ENCODE measurements at places on chromosomes 6 and 20.

DNA sequence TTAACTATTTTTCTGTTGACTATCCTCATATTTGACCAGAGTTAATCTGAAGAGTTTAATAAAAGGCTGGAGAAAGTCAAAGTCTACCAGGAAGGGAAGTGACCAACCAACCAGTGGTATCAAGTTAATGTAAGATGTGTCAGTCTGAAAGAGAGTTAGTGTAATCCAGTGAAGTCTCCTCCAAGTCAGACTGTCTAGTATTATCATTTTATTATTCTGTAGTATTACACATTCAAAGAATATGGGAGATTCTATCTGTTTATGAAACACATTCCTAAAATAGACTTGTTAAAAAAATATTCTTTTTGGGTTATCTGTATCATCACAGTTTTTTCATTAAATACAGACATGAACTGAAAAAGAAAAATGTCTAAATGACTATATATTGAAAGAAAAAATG, 194.4 kb downstream of the BTBD9 start:
- no peak for DNase-seq

DNA sequence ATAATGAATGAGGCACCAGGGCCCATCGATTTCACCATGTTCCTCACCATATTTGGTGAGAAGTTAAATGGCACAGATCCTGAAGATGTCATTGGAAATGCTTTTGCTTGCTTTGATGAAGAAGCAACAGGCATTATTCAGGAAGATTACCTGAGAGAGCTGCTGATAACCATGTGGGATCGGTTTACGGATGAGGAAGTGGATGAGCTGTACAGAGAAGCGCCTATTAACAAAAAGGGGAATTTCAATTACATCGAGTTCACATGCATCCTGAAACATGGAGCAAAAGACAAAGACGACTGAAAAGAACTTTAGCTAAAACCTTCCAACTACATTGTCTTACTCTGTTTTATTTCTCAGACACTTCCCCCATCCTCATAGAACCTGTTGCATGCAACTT, 21.6 kb upstream of the ZBTB22 start:
- no peak for DNase-seq

DNA sequence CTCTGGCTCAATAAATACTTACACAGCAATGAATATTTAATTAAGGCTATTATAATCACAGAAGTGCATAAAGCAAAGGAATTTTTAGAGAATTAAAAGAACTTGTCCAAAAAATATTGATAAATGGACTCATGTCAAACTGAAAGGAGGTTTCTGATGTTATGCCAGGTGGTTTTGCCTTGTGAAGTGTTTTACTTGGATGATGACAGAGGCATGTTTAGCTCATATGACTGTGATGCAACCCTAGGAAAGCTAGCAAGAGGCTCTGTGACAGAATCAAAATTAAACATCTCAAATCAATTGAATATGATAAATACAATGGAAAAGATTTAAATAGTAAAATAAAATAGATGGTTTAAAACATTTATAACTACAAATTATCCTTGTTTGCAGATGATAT, 137.3 kb downstream of the TMEM200A start:
- no peak for DNase-seq

DNA sequence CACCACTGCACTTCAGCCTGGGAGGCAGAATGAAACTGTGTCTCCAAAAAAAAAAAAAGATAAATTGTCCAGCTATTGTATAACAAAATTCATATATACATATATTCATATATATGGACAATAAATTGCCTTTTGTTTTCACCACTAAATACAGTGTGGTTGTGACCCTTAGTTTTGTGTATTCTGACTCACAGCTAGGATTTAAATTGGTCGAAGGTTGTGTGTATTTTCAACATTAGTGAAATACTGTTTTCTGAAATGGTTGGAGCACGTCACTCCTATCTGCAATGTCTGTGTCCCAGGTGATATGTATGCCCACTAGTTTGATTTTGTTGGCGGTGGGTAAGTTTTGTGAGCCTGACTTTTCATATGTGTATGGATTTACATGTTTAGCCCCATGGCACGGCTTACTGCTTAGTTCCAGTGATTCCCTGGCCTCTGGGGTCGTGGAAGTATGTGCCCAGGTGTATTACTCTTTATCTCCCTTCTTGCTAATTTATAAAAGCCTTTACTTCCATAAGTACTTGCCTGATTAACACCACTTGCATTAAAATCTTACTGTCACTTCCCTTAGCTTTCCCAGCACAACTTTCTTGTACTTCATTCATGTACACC, 33.3 kb downstream of the JARID2 start:
- DNase-seq: no peak

GRCh38 chr6:161038229-161039031, 46.9 kb downstream of the MAP3K4 start:
- DNase-seq: no peak

DNA sequence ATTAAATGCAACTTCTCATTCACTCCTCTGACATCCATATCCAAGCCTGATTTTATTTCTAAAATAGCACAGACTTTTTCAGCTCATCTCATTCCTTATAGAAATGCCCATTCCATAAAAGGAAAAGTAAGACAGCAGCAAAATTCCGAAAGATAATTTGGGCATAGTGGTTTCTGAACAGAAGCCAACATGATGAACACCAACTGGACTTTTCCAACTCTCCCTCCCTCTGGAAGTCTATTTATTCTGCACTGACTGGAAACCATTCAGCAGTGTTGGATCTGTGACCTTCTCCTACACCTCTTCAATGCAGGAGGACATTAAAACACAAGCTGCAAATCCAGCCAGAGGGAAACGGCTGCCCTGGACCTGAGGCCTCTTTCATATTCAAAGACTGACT, 306.2 kb upstream of the NT5E start:
- DNase-seq: no peak
